ENCODE measurements at places on chromosomes 7 and 10.

GRCh38 chr10:77819210-77820112 lies 107.1 kb downstream of the DLG5 start:
- DNase-seq, result no peak

- DNase-seq, result no peak
These were observed 33.6 kb upstream of the XRCC2 start for GRCh38 chr7:152709287-152710152.

- no peak for DNase-seq
These were observed 60.2 kb downstream of the PLPP4 start for GRCh38 chr10:120517196-120517595.

GRCh38 chr10:60513281-60513680 lies 123.6 kb upstream of the ANK3 start:
- DNase-seq, result no peak

DNA sequence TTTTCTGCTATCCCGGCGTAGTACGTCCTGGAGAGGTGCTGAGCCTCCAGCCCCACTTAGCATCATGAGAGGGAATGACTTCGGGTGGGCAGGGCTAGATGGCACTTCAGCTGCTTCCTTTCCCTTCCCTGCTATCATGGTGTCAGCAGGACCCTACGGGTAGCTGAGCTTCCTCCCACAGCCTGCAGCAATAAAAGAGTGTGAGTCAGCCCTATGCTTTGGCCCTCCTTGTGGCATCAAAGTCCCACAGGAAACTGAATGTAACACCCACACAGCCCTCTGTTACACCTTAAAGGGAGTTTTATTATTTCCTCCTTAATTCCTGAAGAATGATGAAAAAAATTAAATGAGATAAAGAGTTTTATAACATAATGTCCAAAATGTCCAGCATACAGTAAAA lies 458.1 kb downstream of the RPS24 start:
- DNase-seq, result no peak

GRCh38 chr7:99267481-99267840 lies 5.2 kb upstream of the MYH16 start:
- no peak for DNase-seq

DNA sequence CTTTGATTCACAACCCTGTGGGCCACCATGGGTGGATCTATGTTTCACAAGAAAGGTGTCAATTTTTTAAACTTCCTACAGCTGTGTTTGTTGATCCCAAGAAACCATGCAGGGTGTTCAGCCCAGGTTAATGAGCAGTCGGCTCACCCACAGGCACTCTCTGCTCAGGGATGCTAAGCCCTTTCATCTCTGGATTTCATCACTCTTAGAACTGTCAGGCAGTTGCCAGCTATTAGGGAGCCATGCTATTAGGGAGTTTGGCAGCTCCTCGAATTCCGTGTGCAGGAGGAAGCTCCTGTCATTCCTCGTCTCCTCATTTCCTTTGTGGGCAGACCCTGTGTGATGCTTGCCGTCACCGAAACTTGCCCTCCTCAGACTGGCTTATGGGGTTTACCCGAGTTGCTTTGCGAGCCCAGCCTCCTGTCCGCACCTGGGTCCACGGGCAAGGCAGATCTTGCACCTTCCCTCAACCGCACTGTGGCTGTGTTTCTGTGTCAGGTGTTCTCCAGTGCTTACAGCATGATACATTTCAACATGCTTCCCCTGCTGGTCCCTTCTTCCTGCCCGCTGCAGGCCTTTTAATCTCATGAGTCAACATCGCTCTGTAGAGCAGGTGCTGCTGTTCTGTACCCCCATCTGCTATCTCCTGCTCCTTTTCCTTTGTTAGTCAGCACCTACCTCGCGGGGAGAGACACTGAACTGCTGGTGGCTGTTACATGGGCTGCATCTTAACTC lies 509.8 kb downstream of the SUGCT start:
- peak; percentile 52 for DNase-seq

DNA sequence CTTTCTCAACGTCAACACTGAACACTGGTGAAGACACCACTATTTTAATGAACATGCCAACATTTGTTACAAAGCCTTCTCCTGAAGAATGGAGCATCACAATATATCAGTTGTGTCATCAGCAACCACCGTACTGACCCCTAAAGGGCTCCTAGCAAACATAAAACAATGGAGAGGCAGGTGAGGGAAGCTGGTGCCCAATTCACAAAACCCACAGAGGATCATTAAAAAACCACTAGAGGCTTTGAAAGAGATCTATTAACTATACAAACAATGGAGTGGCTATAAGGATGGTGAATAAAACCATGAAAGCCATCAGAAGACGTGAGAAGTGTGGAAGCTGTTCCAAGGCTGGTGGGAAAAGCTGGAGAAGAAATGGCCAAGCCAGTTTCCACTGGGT lies 150.8 kb downstream of the FAM107B start:
- no peak for DNase-seq

DNA sequence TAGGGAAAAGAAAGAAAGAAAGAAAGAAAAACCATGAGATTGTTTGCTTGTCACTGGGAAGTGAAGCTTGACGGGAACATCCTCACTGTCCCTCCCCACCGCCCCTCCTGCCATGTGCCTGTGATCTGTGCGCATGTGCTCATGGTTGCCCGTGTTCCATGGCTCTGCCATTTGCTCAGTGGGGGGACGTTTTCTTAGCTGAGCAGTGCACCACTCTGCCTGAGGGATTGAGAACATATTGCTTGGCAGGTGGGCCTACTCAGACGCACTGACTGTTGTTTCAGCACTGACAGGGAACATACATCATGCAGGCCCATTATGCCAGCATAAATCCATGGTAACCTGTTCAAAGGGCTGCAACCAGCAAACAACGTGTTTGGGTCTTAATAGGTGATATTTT lies 747.9 kb upstream of the GALNT17 start:
- DNase-seq, result no peak

GRCh38 chr7:37833107-37833817 lies 15.1 kb upstream of the NME8 start:
- peak; percentile 61 for DNase-seq

GRCh38 chr10:92595505-92595904 lies 2.6 kb downstream of the KIF11 start:
- no peak for DNase-seq

Data from activated CD4-positive, alpha-beta T cell treated with anti-CD3 and anti-CD28 coated beads for 36 hours (primary cell).